ENCODE measurements at places on chromosomes 5 and 9. TPM values are rescaled to one million over a fixed set of nuclear protein-coding genes. Genes with fewer than 3 reads are reported as not detected.

GARIN3 gene
- not detected for total RNA-seq

SLC34A1 gene
- total RNA-seq: not detected

ROPN1L gene
- total RNA-seq: not detected

TMEM252 gene
- 0.26 TPM for total RNA-seq

CAVIN4 gene
- 0.08 TPM for total RNA-seq

PFN3 gene
- not detected for total RNA-seq

PCDHGB6 gene
- total RNA-seq: 0.33 TPM

WNT8A gene
- total RNA-seq: not detected

PCDHA4 gene
- not detected for total RNA-seq

FCN2 gene
- total RNA-seq: not detected

NR2F1 gene
- 19.7 TPM for total RNA-seq

SPAAR gene
- total RNA-seq: 0.23 TPM

GABRA1 gene
- not detected for total RNA-seq

LHX3 gene
- not detected for total RNA-seq

TMOD1 gene
- not detected for total RNA-seq

TLX3 gene
- not detected for total RNA-seq

AGXT2 gene
- total RNA-seq: not detected

DDX46 gene
- total RNA-seq: 42.6 TPM

PPP3R2 gene
- not detected for total RNA-seq

NOXA1 gene
- 3.7 TPM for total RNA-seq

CD72 gene
- 0.23 TPM for total RNA-seq

IFNA8 gene
- total RNA-seq: not detected

BRD3OS gene
- total RNA-seq: 14.2 TPM
